ENCODE measurements at places on chromosomes 3 and 15.

GRCh38 chr3:60990442-60990730, 260.9 kb downstream of the FHIT start:
- no peak for DNase-seq

DNA sequence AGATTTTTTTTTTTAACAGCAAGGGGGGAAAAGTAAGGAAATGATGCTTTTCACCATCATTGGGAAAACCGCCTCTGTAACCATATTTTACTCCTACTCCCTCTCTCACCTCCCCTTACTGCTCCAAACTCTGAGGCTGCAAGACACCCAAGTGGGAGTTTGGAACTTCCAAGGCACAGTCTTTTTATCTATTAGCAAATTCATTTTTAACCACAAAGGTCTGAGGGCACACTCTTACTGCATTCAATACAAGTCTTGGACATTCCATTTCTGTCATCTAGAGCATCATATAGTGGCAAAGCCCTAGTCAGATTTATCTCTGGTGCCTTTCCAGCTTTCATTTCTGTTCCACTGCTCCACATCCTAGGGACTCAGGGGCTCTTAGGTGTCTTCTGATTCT, 13.2 kb downstream of the FAM162A start:
- no peak for DNase-seq

DNA sequence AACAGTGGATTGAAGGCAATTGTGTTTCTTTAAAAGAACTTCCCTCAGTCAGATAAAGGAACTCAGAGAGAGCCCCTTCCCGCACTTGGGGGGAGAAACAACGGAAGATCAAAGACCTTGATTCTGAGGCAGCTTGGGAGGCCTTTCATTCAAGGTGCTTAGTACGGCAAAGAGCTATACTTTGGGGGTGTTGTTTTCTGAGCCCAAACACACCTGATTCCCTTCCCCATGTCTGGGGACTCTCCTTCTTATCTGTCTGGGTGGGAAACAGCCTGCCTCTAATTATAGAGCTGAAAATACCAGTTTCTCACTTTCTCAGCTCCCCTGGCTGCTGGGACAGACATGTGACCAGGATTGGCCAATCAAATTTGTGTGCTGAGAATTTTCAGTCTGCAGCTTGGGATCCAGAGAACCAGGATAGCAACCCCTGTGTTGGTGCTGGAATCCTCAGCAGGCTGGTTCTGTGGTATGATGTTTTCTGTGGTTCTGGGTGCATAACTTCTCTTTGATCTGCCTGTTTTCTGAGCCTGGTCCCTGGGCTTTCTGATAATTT, 19.4 kb upstream of the IQCF6 start:
- DNase-seq, result no peak

- DNase-seq, result no peak
Measured at GRCh38 chr3:8882642-8883041, 80.6 kb downstream of the RAD18 start.

DNA sequence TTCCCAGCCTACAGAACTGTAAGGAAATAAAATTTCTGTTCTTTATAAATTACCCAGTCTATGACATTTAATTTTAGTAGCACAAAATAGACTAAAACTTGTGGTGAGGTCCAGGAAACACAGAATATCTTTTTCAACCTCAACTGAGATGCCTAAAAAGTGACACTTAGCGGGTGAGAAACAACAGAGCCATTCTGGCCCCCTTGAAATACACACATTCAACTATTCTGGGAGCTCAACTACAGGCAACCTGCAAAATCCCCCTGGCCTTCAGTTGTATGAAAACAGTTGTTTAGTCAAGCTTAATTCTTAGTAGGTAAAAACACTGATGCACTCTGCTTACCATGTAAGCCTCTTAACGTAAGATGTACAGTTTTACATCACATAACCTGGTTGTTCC, 66.8 kb downstream of the ANKRD28 start:
- no peak for DNase-seq

DNA sequence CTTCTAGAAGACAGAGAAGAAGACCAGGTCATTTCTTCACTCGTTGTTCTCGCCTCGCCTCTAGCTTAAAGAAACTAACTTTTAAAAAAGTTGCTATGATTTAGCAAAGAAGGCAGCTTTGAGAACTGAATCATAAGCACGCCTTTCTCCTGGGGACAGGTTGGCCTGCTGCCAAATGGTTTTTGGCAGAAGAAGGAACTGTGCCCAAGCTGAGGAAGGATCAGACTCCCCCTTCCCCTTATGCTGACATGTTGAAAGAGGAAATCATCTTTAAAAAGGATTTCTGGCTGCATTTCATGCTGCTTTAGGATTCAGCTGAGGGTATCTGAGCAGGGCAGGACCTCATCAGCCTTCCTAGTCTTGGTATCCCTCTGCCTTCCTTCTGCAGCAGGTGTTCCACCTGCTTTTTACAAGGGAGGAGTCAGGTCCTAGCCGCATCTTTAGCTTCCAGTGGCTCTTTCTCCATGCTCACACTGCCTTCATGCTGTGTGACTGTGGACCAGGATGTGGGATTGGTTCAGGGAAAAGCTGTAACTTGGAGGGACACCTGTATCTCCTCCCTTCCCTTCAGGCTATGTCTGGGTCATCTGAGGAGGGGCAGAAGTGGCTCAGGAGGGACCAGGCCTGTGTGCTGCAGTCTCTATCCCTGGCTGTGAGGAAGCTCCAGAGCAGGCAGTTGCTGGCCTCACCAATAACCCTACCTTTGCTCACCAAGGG, 34.1 kb upstream of the HACD2 start:
- DNase-seq, result peak; percentile 27

GRCh38 chr15:40281057-40281800, 1.6 kb downstream of the ANKRD63 start:
- no peak for DNase-seq

DNA sequence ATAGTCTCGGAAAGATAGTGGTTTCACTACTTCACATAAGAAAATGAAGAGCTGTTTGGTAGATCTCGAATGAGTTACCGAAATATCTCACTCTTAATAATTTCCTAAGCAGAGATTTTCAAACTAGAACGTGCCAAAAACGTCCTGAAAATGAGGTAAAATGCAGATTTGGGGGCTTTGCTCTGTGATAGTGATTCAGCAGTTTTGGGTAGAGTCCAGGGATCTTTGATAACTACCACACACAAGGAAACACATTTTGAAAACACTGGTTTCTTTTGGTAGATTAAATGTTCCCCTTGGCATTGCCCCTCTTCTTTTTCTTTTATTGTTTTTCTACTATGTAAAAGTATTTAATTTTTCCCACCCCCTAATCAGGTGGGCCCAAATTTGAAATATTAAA, 125.9 kb downstream of the EBLN2 start:
- DNase-seq, result no peak

DNA sequence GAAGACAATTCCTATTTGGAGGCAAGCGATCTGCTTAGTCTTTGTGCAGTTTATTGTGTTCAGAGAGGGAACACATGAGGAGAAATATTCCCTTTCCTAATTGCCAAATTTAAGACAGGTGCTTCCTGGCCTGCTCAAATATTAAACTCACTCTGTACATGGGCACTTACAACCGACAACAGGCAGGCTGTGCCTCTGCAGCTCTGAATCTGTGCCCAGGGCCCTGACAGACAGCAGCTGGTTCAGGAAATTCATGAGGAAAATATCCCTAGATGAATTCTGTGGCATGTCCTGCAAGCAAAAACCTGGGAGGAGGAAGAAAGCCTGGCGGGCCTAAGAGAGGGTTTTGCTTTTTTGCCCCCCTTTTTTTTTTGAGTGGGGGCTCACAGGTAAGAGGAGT, 169.3 kb upstream of the TRIM42 start:
- no peak for DNase-seq

DNA sequence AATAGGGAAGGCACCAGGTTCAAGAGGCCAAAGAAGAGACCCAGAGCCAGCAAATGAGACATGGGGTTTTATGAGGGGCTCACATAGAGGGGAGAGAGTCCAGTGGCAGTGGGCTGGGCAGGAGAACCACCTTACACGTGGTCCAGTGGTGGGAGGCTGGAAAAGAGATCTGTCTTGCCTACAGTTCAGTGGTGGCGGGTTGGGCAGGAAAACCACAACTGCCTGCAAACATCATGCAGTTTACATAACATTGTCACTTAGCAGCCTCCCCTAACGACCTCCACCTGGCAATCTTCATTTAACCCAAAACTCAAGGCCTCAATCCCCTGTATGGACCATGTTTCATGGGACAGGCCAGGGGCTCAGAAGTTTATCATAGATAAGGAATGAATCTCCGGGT, 29.1 kb downstream of the CRYGS start:
- DNase-seq, result no peak

All from amniotic stem cell (primary cell).